ENCODE measurements at places on chromosomes 16 and 17.

- DNase-seq = no peak
Measured at GRCh38 chr16:13958474-13958873, 38.5 kb downstream of the ERCC4 start.

DNA sequence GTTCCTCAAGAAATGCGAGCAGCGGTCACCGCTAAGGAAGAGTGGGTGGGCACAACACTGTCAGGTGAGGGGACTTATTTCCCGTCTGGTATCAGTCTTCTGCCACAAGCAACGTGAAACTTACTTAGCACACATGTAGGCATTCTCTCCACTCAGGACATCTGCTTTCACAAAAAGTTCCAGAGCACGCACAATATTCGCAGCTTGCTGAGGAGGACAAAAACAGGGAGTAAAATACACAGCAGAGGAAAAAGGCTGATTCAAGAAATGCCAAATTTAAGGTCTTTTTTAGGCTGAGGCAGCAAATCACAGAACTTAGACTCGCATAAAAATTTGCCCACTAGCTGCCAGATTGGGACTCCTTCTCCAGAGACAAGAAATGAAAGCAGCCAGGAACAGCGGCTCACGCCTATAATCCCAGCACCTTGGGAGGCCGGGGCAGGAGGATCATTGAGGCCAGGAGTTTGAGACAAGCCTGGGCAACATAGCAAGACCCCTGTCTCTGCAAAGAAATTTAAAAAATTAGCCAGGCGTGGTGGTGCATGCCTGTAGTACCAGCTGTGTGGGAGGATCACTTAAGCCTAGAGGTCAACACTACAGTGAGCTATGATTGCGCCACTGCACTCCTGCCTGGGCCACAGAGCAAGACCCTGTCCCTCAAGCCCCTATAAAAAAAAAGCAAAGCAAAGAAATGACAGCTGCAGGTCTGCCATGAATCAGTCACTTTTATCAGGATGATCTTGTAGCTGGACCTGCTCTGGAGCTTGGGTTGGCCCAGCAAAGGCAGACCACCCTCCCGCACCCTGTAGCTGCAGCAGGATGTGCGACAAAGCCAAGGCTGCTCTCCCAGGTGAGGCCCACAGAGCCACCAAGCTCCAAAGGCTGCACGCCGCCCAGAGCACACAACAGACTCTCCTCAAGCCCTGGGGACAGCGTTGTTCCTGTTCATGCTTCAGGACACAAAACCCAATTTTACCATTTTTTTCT, 20.5 kb downstream of the USP36 start:
- DNase-seq = no peak

- no peak for DNase-seq
Measured at GRCh38 chr17:69900829-69901228, 174.2 kb upstream of the KCNJ16 start.

DNA sequence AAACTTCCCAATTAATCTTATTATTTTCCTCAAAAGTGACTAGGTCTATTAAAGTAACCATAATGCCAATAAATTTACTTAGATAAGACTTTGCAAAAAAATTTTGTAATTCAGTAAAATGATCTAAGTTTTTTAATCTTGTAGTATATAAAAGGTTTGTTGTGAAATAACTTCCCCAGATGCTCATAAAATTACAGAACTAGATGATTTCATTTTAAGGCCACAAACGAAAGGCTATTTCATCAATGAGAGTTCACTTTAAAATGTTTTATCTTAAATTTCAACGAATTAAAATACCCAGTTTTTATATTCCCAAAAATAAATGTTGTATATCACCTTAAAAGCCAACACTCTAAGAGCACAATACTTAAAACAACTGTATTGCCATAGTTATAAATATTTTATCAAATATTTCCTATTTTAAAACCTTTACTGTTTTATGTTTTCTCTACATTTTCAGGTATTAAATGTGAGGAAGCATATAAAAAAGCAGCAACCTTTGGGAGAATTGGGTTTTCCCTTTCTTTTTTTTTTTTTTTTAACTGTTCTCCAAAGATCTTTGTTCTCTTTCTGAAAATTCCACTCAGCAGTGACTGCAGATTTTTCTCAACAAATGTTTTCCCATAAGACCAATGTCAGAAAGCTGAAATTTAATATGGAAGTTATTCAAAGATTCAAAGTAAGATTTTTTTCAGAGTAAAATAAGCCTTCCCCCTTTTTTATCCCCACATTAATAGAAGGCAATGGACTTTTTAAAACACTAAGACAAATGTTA, 169.9 kb downstream of the CYB561 start:
- DNase-seq = no peak

- no peak for DNase-seq
Measured at GRCh38 chr17:43193251-43193650, 18.4 kb upstream of the TMEM106A start.

DNA sequence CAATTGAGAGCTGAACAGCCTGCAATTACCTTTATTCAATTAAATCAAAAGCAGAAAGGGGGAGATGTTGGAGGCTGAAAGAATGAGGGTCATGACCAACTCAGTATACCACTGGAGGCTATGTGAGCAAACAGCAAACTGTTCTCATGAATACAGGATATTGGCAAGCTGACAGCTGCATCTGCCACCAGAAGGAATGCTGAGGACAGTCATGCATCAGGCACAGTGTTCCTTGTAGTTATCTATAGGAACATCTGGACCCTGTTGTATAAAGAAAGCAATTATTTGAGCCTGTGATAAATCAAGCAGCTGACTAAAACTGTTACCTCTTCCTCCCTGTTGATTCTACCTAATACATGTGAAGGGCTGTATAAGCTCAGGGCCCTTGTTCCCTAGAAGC, 2064.6 kb downstream of the TP53TG3F start:
- no peak for DNase-seq

DNA sequence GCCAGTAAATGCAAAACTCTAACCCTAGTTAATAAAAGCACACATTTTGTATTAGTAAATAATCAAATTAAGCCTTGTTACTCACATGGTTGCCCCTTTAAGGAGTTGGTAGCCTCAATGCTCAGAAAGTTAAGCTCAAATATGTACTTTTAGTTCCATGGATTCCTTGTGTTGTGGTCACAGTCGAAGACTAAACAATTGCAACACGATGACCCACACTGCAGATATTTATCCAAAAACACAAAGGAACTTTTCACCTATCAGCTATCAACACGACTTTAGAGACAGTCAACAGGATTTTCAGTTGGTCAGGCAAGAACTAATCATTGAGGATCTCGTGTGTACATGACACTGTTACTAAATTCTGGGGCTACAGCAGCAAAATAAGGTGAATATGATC, 47.4 kb upstream of the NUDT7 start:
- peak; percentile 76 for DNase-seq

- no peak for DNase-seq
Measured at GRCh38 chr17:13465678-13466077, 136.1 kb downstream of the HS3ST3A1 start.

DNA sequence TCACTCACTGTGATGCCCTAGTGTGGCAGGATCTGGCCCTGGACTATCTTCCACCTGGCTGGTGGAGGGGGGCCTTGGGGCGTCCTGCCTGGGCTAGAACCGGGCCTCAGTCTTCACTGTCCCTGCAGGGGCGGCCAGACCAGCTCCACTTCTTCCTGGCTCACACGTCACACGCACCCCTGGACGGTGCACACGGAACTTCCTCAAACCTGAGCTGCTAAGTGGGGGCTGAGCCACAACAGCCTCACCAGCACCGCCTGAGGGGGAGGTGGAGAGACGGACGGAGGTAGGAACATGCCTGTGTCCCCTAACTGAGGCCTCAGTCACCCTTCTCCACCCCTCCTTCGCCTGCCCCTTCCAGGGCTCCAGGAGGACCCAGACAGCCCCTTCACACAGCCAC, 36.6 kb downstream of the TIMM22 start:
- DNase-seq = no peak

GRCh38 chr17:76182016-76182764, 41.1 kb upstream of the FOXJ1 start:
- peak; percentile 41 for DNase-seq

DNA sequence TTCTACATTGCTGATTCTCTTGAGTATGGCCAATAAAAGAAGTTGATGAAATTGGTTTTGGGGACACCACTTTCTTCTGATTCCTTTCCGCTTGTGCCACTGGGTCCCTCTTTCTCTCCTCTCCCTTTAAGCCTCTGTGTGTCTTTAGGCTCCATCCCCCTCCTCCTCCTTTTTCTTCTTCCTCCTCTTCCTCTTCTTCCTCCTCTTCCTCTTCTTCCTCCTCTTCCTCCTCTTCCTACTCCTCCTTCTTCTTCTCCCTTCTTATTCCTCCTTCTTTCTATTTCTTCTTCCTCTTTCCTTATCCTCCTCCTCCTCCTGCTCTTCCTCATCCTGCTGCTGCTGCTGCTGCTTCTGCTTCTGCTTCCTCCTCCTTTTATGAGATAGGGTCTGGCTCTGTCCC, 93.7 kb downstream of the CHD9NB start:
- DNase-seq = no peak

DNA sequence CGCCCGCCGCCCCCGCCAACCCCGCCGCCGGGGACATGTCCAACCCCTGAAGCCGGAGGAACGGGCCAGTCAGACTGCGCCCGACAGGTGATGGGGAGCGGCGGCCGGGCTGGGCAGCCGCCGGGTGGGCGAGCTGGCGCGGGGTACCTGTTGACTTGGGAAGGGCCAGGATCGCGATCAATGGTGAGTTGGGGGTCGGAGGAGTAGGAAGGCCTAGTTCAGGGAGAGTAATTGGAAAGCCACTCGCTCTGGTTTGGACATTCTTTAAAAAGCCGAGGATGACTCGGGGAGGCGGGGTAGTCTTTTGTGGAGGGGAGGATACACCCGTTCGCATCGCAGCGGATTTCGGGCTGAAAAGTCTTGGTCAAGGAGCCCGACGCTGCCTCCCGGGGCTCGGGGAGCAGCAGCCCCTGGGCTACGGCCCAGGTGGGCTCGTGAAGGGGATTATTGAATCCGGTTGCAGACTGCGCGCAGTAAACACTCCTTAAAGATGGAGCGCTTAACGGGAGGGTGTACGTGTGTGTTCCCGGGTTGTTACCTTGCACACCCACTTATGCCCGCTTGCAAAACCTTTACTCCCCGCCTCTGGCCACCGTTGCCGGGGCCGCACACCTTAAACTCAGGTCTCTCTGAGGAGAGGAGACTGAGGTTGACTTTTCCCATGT, 123.8 kb downstream of the GOSR1 start:
- no peak for DNase-seq

- DNase-seq = no peak
Measured at GRCh38 chr17:11285946-11286345, 44.9 kb downstream of the SHISA6 start.

GRCh38 chr17:1967213-1967612, 57.9 kb downstream of the RTN4RL1 start:
- no peak for DNase-seq

DNA sequence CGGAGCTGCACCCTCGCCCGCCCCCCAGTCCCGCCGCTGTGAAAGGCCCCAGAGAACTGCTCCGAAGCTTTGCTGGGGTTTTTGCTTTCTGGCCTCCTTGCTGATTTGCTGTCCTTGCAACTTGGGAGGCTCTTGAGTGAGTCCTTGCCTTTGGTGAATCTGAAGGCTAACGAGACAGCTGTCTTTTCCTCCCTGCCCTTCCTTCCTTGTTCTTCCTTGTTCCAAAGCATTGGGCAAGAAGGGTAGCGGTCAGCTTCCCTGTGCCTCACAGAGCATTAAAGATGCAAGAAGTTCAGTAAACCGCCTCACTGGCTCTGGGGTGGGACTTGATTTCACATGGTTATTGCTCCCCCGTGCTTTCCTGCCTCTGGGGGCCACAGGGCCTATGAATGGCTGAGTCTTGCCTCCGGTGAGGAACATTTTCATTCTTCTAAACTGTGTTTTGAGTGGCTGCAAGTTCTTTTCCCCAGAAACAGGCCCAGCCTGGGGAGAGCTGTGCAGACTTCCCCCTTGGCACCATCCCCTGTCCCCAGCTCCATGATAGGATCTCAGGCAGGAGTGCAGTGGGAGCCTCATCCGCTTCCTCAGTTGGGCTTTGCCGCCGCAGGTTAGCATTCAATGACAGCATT, 1.4 kb downstream of the YPEL2 start:
- no peak for DNase-seq

GRCh38 chr17:57955183-57955931, at the start of gene CUEDC1:
Gene CUEDC1 (minus strand): TSS chr17:57955412. CDS start chr17:57885564, 69,848 bp downstream.
- DNase-seq = no peak

DNA sequence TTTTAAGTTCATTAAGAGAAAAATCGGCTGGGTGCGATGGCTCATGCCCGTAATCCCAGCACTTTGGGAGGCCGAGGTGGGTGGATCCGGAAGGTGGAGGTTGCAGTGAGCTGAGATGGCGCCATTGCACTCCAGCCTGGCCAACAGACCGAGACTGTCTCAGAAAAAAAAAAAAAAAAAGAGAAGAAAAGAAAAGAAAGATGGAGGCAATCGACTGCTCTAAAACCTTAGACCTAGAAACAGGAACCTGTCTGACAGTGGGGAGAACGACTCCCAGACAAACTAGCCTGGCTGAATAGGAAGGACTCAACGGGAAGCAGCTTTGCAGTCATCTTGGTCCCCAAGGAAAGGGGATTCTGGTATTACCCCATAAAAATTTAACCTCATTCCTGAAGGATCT, 13.7 kb downstream of the MRC2 start:
- no peak for DNase-seq

DNA sequence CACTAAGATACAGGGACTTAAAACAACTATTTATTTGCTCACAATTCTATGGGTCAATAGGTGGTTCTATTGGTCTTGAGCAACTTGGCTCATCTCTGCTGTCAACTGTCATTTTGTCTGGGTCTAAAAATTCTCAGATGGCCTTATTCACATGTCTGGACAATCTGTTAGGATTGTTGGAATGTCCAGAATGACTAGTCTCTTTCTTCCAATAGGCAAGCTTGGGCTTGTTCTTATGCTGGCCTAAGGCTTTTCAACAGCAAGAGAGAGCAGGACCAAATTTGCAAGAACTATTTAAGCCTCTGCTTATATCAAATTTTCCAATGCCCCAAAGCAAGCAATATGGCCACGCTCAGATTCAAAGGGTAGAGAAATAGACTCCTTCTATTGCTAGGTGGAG, 240.9 kb downstream of the KIF2B start:
- no peak for DNase-seq

DNA sequence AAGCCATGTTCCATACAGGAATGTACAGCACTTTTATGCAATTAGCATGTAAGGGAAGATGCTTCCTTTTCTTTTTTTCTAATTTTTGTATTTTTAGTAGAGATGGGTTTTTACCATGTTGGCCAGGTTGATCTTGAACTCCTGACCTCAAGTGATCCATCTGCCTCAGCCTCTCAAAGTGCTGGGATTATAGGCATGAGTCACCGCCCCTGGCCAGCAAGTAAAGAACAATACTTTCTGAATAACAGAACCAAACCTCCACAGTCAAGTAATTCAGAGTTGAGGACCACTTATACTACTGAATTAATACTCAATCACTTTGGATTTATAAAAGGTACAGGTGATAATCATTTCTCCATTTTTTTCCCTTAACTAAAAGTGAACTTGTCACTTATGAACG, 13.0 kb downstream of the C16orf87 start:
- DNase-seq = no peak

DNA sequence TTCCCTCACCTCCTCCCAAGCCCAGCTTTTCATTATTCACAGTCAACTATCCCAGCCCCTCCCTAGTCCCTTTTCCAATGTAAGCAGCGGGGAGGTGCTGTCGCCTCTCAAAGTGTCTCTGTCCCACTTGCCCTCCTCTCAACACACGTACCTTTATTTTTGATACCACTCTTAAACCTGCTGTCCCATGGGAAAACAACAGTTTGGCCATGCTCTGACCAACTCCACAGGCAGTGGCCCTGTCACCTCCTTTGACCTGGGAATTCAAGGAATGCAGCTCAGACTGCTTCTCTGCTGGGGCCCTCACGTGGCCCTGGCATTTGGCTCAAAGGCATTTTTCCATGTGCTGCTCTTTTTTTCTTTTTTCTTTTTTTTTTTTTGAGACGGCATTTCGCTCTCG, 4.2 kb downstream of the LYRM9 start:
- DNase-seq = no peak
